ENCODE measurements at places on chromosomes 1 and 21.

DNA sequence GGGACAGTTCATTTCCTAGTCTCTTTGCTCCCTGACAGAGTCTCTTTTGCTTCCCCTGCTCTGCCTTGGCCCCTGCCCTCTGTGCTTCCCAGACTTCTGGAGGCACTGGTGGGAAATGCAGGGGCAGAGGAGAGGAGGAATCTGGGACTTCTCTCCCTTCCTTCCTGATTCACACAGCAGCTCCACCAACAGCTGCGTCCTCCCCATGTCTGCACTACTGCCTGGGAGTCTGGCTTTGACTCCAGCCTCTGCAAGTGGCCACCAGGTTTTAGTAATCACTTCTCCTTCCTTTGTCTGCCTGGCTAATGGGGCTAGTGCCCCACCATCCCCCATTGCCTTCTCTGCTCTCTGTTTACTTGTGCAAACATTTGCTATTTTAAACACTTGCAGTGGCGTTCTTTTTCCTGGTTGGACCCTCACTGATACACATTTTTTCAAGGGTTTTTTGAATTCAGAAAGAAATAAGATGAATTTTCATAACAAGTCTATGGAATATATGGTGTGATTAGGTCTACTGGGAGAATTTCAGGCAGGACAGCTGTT lies 21.9 kb downstream of the FASLG start:
- no peak for DNase-seq

- DNase-seq: no peak
These were observed 306.3 kb upstream of the ESRRG start for GRCh38 chr1:217029281-217030157.

DNA sequence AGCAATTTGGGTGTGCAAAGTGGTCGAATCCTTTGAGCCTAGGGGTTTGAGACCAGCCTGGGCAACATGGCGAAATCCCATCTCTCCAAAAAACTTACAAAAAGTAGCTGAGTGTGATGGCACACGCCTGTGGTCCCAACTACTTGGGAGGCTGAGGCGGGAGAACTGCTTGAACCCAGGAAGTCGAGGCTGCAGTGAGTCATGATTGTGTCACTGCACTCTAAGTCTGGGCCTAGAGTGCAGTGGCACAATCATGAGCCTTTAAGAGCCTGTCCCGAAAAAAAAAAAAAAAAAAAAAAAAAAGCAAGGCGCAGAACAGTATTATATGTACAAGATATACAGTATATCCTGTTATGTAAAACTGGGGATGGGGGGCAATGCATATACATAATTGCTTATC lies 25.1 kb upstream of the HTR1D start:
- no peak for DNase-seq

- no peak for DNase-seq
These were observed 434.6 kb upstream of the CHRM3 start for GRCh38 chr1:238951809-238952208.

DNA sequence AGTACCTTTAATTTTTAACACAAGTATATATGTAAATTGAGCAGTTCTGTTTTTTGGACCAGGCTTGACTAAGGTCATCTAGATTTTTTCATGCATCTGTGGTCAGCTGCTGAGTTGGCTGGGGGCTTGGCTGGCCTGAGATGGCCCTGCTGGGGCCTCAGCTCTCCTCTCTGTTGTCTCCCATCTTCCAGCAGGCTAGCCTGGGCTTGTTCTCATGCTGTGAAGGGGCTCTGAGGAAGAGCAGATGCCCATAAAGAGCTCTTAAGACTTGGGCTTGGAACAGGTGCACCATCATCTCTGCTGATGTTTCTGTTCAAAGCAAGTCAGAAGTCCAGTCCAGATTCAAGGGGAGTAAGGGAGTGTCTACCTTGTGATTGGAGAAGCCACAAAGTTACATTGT lies 51.2 kb upstream of the TNR start:
- no peak for DNase-seq

DNA sequence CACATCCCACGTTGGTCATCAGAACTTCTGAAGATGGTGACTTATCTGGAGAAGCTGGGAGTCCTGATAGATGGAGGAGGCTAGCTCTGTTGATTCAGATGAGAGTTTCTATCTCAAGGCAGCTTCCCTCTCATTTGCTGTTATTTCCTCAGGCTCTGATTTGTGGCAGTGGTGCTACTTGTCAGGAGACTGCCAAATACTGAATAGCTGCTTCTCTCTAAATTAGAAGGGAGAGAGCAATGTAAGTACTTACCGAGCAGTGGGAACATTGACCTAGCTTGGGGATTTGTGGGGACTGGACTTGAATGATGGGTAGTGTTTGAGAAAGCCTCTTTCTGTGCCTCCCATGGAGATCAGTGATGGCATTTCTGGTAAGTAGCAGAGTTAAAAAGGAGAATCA lies at the start of gene OR10K1:
OR10K1 (plus strand) TSS at position 301 of the 400 bp plus-strand sequence. CDS start 3,728 bp downstream, outside the sequence.
- no peak for DNase-seq

DNA sequence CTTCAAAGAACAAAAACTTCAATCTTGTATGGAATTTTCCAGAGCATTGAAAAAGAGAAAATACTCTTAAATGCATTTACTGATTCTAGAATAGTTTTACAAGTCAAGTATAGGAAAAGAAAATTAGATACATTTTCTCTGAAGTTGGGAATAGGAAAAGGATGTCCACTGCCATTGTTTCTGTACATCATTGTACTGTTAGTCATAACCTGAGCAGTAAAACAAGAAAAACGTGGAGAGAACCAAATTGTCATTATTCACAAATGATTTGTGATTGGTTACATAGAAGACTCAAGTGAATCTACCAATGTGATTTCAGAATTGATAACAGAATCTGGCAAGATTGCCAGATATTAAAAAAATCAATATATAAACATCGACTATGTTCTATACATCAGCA lies 27.4 kb downstream of the PRKACB start:
- no peak for DNase-seq

DNA sequence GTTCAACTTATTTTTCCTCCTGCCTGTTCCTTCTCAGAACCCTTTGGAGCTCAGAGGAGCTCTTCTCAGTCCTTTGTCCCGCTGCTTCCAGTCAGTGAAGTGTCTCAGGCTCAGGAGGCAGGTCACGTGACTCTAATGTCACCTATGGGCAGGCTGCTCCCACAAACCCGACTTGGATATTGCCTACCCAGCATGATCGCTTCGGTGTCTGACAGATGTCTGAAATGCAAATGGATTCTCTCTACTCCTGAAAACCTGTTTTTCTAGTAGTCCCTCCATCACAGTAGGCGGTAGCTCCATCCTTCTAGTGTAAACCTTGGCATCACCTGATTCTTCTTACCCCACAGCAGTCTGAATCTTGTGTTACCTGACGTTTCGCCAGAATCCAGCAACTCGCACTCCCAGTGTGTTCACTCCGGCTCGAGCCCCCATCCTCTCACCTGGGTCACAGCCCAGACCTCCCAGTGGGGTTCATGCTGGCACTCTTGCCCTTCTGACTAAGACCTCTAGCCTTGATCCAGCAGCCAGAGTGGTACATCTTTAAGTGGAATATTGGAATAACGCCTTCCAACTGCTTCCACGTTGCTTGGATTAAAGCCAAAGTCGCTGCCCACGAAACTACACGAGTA lies 5.4 kb downstream of the PADI6 start:
- no peak for DNase-seq

DNA sequence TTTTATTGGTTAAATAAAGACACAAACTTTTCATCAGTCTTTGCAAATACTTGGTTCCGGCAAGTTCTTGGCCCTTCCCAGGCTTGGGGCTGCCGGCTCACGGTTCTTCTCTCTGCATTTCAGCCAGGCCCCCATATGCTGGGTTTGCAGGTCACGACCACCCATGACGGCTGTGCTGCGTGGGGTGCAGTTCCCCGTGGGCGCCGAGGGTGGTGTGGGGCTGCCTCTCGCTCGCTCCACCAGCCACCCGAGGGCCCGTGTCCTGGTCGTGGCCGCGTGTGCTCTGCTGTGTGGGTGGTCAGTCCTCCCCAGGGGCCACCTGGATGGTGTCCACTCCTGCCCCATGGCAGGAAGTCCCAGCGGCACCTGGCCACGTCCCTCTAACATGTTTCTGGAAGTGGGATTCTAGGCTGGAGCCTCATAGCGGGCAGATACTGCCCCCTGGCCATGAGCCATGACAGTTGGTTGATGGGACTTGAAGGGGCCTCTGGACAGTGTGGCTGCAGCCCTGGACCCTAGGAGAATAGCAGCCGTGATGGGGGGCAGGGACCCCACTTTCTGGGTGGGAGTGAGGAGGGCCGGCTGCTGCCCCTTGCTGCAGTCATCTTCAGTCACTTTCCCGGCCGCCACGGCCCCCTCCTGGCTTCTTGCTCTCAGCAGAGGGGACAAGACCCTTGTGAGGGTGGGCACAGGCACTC lies 46.3 kb downstream of the SKI start:
- DNase-seq: no peak

DNA sequence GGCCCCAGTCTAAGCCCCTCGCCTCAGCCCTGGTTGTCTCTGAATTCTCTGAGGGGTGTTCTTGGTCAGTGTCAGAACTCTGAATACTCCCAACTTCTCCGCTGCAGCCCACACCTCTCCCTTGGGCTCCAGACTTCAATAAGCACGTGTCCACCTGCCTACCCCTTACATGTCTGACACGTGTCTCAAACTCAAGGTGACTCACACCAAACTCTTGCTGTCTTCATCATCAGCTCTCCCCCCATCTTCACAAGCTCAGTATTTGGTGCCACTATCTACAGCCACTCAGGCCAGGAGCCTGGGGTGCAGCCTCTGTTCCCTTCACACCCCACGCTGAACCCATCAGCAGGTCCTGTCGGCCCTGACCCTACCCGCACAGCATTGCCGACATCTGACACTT lies 18.8 kb upstream of the UBXN10 start:
- DNase-seq: no peak

DNA sequence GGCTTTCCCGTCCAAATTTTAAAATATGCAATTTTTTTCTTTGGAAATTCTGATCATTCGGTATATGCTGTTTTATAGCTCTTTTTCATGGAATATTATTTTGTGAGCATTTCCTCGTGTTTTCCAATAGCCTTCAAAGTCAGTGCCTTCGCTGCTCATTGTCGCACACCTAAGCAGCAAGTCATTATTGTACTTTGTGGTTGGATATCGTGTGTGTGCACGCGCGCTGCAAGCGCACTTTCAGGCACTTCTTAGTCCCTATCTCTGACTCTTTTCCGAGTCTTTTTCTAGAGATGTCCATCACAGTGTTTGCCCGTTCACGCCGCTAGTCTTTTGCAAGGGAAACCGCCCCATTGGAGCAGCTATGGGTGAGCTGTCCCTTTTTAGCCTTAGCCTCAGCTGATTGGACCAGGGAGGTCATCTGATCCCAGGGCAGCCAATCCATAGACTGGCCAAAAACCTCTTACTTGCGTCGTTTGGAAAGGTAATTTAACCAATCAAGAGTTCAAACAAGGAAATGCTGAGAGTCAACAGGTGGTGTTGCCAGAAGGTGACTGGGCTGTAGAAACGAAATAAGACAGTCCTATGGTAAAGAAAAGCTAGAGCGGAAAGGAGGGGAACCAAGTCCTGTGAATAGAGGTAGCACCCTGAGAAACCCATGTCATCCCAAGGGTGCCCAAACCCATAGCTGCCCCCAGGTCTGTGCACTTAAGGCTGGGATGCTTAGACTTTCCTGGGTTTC lies 710 bp upstream of the HYI start:
- peak; percentile 37 for DNase-seq

GRCh38 chr1:193462629-193463320 lies 276.4 kb upstream of the B3GALT2 start:
- DNase-seq: no peak

GRCh38 chr1:183139281-183139942 lies 46.7 kb upstream of the LAMC2 start:
- no peak for DNase-seq

GRCh38 chr1:24822887-24823286 lies 77.6 kb downstream of the CLIC4 start:
- no peak for DNase-seq

- DNase-seq: no peak
These were observed 48.8 kb upstream of the POFUT2 start for GRCh38 chr21:45336535-45336810.

DNA sequence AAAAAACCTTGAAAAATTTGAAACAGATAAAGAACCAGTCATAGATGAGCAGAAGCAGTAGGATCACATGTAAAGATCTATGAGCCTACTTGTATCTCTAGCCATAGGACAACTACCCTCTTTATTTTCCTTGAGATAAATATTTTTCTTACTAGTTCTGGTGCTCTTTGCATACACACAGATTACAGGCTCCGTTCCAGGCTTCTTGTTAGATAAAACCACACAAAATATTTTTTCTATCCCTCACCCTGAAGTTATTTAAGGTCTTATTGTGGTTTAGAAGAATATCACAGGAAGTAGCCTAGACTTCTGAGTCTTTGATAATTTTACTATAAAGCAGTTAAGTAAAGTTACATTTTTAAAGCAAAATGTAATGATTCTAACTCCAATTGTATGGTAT lies 512.2 kb downstream of the NEGR1 start:
- DNase-seq: no peak

- DNase-seq: no peak
These were observed 28.8 kb upstream of the PADI4 start for GRCh38 chr1:17278996-17279830.

DNA sequence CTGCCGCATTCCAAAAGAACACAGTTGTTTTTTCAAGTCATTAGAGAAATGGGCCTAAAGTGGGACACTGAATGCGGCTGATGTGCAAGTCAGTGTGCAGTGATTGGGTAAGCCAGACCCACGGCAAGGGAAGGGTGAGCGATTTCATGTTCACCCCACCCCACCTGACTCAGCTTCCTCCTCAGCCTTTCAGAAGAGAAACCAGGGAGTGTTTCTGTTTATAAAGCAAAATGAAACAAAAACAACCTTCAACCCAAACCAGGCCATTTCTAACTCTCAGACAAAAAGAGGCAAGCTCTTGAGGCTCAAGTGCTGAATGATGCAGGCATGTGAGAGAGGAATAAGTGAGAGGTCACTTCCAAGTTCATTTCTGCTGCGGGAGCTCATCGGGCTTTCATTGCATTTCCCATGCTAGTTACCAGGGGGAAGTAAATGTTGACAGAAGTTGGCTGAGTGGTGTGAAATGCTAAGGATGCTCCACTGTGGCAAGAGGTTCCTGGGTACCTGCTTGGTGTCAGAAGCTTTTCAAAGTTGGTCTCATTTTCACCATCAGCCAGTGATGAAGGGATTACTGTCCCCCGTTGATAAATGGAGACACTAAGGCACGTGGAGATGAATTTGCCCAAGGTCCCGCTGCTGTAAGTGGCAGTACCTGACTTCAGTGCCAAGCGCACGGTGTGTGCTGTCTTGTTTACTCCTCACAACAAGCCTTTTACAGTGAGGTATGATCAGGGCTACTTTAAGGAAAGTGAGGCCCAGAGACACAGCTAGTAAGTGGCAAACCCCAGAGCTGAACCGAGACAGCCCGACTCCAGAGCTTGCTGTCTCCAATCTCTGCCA lies 29.1 kb downstream of the STPG1 start:
- no peak for DNase-seq

GRCh38 chr1:33814166-33814565 lies 49.7 kb upstream of the HMGB4 start:
- DNase-seq: no peak

DNA sequence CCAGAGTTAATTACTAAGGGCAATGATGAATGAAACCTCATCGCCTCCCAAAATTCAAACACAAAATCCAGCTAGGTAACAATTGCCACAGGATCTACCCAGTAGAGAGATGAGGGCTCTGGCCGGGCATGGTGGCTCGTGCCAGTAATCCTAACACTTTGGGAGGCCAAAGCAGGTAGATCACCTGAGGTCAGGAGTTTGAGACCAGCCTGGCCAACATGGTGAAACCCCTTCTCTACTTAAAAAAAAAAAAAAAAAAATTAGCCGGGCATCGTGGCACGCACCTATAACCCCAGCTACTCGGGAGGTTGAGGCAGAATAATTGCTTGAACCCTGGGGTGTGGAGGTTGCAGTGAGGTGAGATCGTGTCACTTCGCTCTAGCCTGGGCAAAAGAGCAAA lies 15.8 kb downstream of the CD2 start:
- DNase-seq: no peak

GRCh38 chr1:86823821-86824500 lies 90.0 kb downstream of the SELENOF start:
- DNase-seq: no peak

Data from activated CD4-positive, alpha-beta T cell treated with anti-CD3 and anti-CD28 coated beads, Interleukin-2, amount 50 U/mL, for 1 hour (primary cell).